ENCODE measurements at places on chromosomes 5 and 9.

DNA sequence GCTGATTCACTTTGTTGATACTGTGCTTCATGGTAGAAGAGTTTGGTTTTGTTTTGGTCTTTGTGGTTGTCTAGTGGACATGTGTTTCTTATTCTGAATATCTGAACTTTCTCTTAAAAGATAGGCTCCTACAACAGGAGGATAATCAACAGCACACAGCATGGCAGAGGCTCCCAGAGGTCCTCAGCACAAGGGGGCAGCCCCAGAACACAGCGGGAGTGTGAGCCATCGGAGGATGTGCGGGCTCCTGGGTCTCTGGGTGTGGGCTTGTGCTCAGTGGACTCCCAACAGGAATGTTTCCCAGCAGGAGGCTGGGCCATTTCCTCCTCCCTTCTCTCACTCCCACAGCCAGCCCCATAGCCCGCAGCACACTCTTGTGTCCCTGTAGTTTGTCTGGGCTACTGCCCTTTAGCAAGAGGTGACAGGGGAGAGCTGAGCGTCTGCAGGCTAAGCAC is 164.3 kb upstream of the OTULINL start:
- DNase-seq, result peak; percentile 86

GRCh38 chr9:70262948-70263347 is 4.2 kb downstream of the SMC5 start:
- no peak for DNase-seq

GRCh38 chr5:173614591-173614990 is 1.9 kb downstream of the BOD1 start:
- DNase-seq, result no peak

GRCh38 chr5:170576602-170577535 is 73.0 kb downstream of the KCNIP1 start:
- peak; percentile 6 for DNase-seq

DNA sequence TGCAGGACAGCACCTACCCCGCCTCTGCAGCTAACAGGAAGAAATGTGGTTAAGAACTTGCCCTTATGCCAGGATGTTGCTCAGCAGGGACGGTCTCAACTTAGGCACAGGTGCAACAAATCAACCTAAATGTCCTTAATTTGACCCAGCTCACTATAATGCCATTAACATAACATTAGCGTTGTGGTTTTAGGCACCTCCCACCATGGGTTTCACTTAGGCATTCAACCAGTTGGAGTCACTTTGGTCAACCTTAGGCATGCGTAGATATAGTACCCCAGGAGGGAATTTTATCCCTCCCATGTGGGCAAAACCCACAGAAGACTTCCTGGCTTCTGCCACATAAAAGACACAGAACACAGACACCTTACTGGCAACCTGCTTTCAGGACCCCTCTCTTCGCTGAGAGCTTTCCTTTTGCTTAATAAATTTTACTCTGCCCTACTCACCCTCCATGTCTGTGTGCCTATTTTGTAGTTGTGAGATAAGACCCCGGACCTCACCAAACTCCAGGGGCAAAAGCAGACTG is 8.7 kb upstream of the ERAP1 start:
- no peak for DNase-seq

GRCh38 chr9:129490583-129491486 is 130.1 kb downstream of the C9orf50 start:
- DNase-seq, result no peak

GRCh38 chr9:110088099-110088498 is 119.9 kb downstream of the C9orf152 start:
- no peak for DNase-seq

DNA sequence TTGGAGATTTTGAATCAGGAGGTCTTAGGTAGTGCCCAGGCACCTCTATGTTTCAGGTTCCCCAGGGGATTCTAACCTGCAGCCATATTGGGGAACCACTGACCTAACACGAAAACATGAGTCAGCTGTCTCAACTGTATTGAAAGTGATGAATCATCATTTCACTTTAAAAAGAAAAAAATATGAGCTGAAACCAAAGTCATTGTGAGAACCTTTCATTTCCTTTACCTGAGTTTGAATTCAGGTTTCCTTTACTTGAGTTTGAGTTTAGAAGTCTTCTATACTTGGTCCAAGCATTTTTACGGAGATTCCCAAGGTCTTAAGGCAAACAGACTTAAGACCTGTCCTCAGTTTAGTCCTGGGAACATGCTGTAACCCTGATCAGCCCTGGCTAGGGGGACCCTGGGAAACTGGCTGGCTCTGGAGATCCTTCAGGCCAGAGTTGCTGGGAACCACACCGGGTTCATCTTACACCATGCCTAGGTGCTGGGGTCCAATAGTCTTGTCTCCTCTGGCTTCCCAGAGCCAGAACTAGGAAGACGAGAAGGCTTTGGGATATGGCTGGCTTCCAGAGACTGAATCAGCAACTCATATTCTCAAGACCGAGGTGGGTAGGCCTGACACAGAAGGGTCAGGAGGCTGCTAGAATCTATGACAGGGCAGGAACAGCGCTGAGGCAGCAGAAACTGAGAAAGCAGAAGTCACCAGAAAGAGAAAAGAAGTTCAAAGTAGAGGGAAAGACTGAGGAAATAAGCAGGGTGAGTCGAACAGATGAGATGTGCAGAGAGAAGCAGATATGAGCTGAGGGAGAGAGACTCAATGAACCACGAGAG is 16.4 kb upstream of the PDCD1LG2 start:
- peak; percentile 85 for DNase-seq

- peak; percentile 83 for DNase-seq
These were observed 102.4 kb downstream of the DAPK1 start for GRCh38 chr9:87599901-87600610.

GRCh38 chr9:93567271-93567959 is 9.0 kb upstream of the PHF2 start:
- DNase-seq, result no peak

DNA sequence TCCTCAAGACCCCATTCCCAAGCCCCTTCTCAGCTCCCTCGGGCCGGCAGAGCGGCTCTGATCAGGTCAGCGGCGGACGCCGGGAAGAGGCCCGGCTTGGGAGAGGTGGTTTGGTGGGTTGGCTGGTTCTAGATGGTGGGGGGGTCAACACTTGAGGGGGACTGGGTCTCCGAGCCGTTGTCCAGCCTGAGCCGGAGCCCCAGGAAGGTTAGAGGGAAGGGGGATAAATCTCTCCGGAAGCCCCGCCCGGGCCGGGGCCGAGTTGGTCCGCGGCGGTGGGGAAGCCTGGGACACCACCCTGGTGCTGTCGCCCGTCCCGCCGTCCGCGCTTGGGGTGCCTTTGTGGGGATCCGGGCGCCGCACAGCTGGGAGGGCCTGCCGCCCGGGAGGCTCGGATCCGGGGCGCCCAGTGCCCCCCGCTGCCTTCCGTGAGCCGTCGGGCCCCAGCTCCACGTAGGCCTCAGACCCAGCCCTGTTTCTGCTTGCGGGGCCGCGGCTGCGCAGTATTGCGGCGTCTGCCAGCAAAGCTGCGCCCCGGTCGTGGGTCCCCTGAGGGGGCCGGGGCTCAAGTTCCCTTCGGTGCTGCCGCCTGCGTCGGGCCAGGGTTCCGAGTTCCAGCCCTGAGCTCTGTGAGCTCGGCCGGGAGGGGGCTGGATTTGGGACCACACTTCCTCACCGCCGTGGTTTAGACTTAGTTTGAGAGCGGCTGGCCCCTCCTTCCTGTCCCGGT is 542 bp upstream of the TRIM52 start:
- peak; percentile 73 for DNase-seq

DNA sequence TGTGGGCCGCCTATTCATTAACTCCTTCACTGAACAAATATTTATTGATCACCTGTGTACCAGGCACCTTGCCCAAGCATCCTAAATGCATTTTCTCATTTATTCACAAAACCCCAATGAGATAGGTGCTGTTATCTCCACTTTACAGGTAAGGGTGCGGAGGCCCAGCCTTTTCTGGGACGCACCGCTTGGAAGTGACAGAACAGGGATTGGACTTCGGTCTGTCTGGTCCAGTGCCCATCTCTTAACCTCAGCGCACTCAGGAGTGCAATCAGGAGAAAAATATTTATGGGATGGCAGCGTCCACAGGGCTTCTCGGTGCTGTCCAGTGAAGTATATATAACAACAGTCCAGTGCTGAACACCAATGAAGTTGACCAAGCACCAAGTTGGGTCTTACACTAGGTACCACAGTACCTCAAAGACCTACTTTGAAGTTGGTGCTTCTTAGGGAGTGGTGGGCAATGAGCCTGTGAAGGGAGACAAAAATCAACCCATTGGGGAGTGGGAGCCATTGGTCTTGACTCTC is 18.9 kb upstream of the GARNL3 start:
- no peak for DNase-seq

DNA sequence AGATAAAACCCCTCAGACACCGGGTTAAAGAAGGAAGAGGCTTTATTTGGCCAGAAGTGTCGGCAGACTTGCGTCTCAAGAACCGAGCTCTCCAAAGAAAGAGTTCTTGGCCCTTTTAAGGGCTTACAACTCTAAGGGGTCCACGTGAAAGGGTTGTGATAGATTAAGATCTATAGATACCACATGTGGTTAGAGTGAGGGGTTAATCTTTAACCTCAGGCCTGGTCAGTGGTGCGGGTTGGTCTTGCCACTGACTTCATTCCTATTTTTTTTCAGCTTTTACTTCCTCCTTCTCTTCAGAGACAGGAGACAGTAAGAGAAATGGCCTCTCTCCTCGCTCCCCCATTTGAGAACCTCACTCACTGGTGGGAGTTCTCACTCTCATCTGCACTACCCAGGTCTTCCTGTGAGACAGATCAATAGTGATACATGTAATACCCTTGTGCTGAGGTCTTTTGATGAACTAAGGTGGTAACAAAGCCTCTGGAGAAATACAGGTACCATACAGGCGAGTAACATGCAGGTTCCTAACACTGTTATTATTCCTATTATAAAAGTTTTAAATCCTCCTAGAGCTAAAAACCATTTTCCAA is 52.4 kb upstream of the COX7C start:
- no peak for DNase-seq

GRCh38 chr5:6656680-6657079 is 23.4 kb downstream of the SRD5A1 start:
- DNase-seq, result no peak

DNA sequence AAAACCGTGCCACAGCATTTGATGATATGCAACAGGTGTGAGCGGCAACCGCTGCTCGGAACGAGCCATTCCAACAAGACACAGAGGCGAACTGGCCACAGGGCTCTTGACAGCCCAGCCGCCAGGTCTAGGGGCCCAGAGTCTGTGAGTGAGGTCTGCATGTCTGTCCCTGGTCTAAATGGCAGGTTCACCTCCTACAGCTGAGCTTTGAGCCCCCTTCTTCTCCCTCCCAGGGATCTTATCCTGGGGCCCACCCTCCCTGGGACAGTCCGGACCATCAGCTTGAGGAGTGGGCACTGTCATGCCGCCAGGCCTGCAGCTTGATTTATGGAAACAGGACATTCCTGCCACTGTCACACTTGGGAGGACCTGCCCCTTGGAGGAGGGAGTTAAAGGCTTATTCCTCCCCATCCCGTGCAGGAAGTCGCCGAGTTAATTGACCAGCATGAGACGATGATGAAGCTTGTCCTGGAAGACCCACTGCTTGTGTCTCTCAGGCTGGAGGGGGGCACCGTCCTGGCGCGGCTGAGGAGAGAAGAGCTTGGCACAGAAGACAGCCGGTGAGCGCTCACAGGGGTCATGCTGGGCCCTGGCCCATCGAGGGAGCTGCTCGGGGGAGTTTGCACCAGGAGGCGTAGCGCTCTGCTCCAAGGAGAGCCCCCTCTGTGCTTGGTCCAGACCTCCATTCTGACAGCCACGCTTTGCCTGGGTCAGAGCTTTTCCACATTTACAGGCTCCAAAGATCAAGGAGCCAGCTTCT is 35.5 kb upstream of the LRRC14B start:
- no peak for DNase-seq

- DNase-seq, result no peak
These were observed 35.8 kb upstream of the ATG10 start for GRCh38 chr5:81936066-81936465.

DNA sequence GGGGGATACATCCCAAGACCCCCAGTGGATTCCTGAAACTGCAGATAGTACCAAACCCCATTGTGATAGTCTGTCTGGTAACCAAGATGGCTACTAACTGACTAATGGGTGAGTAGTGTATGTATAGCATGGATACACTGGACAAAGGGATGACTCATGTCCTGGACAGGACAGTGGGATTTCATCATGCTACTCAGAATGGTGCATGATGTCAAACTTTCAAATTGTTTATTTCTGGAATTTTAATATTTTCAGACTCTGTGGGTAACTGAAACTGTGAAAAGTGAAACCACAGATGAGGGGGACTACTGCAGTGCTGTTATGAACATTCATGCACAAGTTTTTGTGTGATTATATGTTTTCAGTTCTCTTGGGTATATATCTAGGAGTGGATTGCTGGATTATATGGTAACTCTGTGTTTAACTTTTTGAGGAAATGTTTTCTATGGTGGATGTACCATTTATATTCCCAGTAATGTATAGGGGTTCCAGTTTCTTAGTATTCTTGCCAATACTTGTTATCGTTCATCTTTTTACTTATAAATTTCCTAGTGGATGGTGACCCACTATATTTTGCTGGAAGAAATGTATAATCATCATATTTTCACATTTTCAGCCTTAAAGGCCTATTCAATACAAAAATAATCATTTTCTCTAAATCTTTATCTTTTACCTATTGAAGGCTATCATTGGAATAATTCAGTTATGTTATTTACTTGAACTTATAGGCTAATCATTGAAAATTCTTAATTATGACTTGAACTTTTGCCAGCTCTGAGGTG is 140.9 kb downstream of the NR3C1 start:
- DNase-seq, result peak; percentile 86

DNA sequence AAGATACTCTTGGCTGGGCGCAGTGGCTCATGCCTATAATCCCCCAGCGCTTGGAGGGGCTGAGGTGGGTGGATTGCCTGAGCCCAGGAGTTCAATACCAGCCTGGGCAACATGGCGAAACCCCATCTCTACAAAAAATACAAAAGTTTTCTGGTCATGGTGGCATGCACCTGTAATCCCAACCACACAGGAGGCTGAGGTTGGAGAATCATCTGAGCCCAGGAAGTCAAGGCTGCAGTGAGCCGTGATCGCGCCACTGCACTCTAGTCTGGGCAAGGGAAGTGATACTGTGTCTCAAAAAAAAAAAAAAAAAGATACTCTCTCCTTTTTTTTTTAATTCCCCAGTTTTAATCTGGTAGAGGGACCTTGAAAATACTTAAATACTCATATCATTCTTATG is 15.0 kb downstream of the ANKRD33B start:
- DNase-seq, result no peak

DNA sequence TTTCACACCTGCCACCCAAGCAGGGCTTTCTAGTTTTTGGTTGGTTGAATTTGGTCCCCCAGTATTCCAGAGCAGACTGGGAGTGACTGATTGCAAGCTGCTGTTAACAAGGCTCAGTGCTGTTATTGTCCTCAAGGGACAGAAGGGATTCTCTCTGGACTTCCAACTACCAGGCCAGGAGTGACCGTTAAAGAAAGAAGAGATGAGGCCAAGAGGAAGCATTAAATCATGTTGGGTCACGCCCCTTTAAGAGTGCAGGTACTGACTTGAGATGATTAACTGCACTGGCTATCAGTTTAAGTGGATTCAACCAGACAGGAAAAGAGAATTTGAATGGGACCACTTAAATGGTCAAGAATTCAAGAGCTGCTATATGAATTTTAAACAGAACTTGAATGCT is 220.8 kb upstream of the PCSK5 start:
- DNase-seq, result no peak

Data from fibroblast of skin of abdomen (primary cell).